ENCODE measurements at places on chromosomes 4 and X.
A peak's percentile ranks its signal among the peaks of the same experiment; 100 is the strongest.

DNA sequence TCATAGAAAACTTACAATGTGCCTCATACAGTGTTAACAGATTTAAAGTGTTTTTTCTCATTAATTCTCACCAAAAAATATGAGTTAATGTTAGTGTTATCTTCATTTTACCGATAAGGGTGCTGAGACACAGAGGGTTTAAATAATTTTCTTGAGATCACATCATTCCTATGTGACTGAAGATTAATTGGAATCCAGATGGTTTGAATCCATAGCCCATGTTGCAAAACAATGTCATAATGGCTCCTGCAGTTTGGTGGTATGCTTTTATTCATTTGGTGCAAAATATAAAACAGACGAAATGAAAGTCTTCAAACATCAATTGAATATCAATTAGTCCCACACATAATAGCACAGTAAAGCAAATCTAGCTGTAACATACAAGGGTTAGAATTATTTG is 512.2 kb downstream of the FSTL5 start:
- DNase-seq, result no peak

GRCh38 chr4:130479020-130479419 is 1383.1 kb downstream of the C4orf33 start:
- no peak for DNase-seq

- DNase-seq, result no peak
Measured at GRCh38 chrX:19964017-19964710, 26.7 kb downstream of the BCLAF3 start.

- no peak for DNase-seq
Measured at GRCh38 chr4:38279650-38280322, 319.6 kb downstream of the PTTG2 start.

- DNase-seq, result no peak
Measured at GRCh38 chr4:113183032-113183605, 133.7 kb downstream of the ANK2 start.

DNA sequence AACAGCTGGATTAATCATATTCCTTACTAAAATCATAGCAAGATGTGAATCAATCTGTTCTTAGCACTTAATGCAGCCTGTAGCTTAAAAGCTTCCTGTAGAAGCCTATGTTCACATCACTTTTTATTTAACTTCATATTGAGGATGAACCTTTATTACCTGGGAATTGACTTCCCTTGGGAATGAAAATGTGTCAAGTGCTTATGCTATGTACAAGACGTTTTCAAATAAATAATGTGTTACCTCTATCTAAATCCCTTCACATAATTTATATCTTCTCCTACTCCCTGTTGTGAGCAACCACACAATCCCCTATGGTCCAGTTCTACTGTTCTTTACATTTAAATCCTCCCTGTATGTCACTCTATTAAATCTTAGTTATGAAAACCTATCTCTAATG is 633.1 kb downstream of the FSTL5 start:
- DNase-seq, result no peak

DNA sequence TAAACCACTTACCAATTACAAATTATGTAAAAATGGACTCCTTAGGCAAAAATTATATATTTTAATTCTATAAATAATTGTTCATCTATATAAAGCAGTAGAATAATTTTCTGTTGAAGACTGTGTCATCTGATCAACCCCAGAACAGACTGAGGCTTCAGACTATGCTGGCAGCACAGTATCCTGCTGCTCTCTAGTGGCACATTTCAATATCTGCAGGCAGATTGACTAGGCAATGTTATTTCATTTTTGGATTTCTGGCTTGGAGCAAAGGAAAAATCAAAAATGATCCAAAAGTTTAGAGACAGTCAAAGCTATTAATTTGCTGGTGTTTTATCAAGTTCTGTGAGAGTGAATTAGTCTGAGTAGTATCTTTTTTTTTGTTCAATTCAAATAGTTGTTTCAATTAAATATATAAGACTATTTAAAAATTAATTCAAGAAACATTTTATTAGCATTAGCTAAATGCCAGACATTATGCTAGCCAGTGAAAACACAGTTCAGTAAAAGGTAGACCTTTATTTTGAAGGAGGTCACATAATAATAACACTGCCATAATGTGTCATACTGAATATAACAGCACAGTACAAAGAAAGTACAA is 21.3 kb upstream of the SULT1E1 start:
- peak; percentile 26 for DNase-seq

GRCh38 chr4:148161601-148162000 is 280.6 kb downstream of the NR3C2 start:
- no peak for DNase-seq

DNA sequence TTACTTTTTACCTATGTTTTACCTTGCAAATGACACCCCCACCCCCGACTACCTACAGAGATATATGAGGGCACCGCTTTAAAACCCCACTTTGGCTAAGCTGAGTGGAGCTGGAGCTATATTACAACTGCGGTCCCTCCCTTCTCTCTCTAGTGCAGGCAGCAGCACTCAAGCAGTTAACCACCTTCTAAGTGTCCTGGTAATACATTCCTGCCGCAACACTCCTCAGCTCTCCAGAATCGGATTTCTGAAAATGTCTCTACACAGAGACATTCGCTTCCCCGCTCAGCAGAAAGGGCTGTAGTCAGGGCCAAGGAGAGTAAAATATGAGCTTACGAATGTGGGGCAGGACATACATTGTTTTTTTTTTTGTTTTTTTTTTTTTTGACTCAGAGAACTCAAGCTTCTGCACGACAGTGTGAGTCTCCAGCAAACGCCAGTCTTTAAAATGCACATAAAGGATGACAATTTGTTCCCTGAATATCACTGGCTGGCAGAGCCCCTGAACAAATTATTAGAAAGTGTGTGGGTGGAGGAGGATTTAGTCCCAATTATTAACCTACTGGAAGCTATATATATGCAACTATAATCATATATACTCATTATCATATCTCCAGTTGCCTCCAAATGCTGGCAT is 287.0 kb upstream of the TET2 start:
- DNase-seq, result no peak

GRCh38 chr4:39255871-39256270 is 73.5 kb downstream of the WDR19 start:
- no peak for DNase-seq

DNA sequence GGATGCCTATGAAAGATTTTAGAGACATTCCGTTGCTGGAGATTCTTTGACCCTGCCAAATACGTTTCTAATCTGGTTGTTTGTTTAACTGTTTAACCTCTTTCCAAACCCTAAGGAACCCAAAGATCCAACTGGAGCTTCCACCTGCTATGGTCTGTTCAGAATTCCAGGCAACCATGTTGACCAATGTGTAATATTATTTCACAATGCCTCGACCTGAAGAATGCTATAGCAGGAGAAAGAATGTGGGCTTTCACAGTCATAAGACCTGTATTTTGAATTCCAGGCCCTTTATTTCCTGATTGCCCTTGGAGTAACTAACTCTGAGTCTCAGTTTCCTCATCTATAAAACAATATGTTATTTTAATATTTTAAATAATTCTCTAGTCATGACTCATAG is 90.8 kb downstream of the COL25A1 start:
- no peak for DNase-seq

DNA sequence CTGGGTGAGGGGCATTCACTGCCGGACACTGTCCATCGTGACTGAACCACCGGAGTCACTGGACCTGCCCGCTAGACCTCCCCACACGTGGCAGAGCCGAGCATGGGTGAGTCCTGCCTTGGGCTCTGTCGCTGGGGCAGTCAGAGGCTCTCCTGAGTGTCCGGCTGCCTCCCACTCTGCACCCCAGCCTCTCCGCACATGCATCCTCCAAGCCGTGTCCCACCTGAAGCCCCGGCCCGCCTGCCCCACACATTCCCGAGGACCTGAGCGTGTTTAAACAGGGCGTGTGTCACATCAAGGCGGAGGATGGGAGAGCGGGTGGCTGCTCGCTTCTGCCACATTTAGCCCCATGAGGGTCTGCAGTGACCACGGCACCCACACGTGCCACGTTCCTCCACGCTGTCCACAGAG is 4.7 kb downstream of the CPLX1 start:
- DNase-seq, result no peak

DNA sequence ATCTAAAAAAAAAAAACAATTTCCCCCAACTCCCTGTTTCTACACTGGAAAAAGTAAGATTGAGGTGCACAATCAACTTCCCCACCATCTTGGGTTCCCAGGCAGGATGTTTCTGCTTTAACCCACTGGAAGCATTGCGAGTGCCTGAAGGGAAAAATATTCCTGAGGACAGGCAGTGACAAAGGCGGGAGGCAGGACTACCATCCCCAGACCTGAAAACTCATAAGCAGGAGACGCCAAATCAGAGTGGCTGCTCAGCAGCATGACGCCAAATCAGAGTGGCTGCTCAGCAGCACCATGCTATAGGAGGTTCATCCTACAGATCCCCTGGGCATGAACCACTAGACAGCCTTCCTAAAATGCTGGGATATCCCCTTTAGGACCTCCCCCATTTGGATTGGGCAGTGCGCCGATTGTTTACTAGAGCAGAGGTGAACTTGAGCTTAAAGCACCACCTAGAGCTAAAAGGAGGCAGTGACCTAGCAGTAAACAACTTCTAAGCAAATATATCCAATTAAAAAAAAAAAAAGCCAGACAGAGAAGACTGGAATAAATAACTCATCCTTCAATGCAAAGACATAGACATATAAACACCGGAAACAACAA is 35.0 kb upstream of the GK start:
- DNase-seq, result peak; percentile 51

- DNase-seq, result no peak
Measured at GRCh38 chr4:104615496-104615895, 120.8 kb upstream of the CXXC4 start.

GRCh38 chr4:180757927-180758326 is 1485.3 kb upstream of the TENM3 start:
- no peak for DNase-seq

DNA sequence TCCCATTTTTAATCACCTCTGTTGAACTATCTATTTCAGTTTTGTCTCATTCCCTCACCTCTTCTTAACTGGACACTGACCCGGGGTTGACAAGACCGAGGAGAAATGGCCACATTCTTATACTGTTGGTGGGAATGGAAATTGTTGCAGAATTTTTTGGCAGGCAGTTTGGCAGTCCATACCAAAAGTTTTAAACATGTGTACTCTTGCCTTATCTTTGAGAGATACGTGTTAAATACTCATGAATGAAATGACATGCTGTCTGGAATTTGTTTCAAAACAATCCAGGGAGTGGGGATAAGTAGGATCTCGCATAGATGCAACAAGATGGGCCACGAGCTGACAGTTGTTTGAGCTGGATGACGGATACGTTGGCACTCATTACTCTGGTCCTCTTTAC is 12.1 kb downstream of the FGFBP1 start:
- DNase-seq, result no peak

DNA sequence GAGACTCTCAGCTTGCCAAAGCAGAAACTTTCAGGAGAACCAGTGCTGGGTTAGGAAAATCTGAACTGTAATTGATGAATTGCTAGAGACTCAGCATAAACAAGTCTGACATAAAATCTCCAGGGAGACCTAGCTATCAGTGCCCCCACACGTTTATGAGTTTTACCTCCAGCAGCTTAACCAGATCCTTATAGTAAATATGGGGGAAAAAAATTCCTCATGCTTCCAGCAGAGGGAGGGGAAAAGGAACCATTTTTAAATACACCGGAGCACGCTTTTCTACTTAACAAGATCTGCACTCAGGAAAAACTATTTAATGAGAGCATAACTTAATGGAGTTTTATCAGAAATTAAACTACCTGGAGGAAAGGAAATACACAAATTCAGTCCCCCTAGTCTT is 1040.7 kb upstream of the INTU start:
- DNase-seq, result no peak

DNA sequence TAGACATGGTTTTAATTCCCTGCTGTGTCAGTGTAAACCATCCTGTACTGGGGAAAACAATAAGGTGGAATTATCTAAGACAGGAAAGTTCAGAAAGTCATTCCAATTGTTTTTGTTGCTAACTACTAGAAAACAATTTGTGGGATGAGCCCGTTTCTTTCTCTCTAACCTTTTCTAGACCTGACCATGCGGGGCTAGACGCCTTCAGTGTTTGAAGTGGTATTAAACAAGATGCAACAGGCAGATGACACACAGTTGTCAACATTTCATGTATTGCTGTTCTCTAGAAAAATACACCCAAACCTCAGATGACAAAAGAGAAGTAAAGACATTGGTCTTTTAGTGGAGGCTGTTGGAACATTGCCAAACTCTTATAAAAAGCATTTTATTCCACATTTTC is 105.7 kb downstream of the FRAS1 start:
- no peak for DNase-seq

DNA sequence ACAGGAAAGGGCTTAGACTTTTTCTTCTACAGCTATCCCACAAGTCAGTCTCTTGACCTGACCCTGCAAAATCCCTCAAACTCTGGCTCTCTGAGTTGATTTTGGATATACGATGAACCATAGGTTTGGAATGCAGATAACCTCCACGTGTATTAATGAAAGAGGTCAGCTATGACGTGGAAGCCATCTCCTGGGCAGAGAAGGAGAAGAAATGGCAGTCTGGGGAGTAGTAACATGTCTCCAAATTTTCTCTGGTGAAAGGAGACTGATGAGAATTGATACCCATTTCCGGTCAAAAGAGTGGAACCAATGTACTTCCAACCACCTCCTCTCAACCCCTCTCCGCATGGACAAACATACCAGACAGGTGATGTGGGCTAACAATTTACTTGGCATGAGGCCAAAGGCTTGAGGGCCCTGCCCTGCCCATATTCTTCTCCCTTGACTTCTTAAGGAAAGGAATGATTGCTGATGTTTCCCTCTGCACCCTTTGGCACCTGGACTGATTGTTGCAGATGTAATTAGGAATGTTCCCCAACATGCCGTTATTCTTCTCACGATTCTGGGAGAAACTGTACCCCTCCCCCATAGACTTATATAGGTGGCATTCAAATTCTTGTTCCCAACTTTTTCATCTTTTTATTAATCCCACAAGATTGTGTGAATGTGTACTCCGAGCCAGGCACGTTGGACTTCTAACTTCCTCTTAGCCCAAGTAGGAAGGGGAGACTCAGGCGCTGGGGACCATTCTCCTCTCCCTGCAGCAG is 580 bp upstream of the PLS3 start:
- no peak for DNase-seq

GRCh38 chr4:53672873-53673272 is 81.6 kb upstream of the LNX1 start:
- no peak for DNase-seq

DNA sequence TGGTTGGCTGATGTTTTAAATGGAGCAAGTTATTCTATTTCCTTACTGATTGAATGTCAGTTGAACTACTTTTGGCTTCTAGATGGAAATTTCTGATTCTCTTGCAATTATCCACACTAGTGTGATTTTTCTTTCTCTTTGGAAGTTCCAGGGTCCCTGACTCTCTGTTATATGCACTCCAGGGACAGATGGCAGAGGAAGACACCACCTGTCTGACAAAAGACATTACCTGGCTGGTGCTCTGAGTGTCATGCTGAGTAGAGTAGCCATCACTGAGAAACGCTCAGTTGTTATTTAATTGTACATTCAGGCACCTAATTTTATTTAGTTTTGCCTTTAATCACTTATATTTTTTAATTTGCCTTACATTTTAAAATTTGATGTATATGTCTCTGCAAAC is 105.4 kb upstream of the TLL1 start:
- no peak for DNase-seq

GRCh38 chr4:68655764-68656444 is 14.5 kb downstream of the UGT2B15 start:
- no peak for DNase-seq
